ENCODE measurements at places on chromosomes 4 and X.

DNA sequence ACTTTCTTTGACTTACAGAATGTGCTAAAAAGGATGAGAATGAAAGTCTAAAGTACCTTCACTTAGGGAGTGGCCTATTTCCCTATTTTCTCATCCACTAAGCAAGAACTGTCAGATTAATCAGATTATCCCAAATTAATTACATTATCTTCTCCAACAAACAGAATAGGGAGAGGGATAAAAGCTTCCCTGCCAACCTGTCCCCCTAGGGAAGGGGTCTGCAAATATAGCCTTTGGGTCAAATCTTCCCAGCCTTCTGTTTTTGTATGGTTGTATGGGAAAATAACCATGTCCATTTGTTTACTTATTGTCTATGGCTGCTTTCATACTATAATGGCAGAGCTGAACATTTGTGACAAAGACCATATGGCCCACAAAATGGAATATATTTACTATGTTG, 57.1 kb upstream of the USP38 start:
- no peak for DNase-seq

GRCh38 chr4:165201806-165202205, 5.6 kb upstream of the KLHL2 start:
- no peak for DNase-seq

GRCh38 chrX:64975989-64976672, at the start of gene ZC4H2:
Gene ZC4H2 (minus strand): TSS chrX:64976450. CDS start chrX:64976377, 73 bp downstream.
- peak; percentile 80 for DNase-seq

DNA sequence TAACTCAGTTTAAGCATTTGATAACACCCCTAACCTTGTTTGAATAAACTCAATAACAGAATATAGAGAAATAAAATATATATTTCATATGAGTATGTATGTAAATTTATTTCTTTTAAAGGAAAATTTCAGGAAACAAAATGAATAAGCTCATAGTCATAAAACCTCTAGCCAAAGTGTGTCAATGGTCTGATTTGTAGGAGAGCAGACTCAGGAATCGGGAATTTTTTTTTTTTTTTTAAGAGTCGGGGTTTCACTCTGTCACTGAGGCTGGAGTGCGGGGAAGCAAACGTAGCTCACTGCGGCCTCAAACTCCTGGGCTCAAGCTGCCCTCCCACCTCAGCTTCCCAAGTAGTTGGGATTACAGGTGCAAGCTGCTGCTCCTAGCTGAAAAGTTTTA, 2.4 kb downstream of the PKD2 start:
- DNase-seq = peak; percentile 56

- no peak for DNase-seq
Measured at GRCh38 chr4:147891476-147892115, 159.7 kb downstream of the ARHGAP10 start.

- DNase-seq = no peak
Measured at GRCh38 chr4:142683997-142684396, 162.1 kb downstream of the INPP4B start.
